ENCODE measurements at places on chromosomes 2 and 18. TPM values are rescaled to one million over a fixed set of nuclear protein-coding genes. Genes with fewer than 3 reads are reported as not detected.

- H3K36me3 ChIP-seq, result peaks cover 3% of the 10 kb centered on the region
- peak overlapping the region; percentile 55 for H3K4me3 ChIP-seq
- H3K27ac ChIP-seq, result no peak overlapping the region
- DNase-seq, result no peak
Measured at GRCh38 chr18:11752116-11752911, 63.2 kb downstream of the GNAL start.

GRCh38 chr2:37654419-37654818 is 17.0 kb downstream of the CDC42EP3 start:
- H3K4me1 ChIP-seq, result peaks cover 47% of the 10 kb centered on the region
- DNase-seq, result no peak
- H3K36me3 ChIP-seq, result no peaks in the 10 kb centered on the region

GRCh38 chr2:29245742-29246382 is 130.6 kb downstream of the CLIP4 start:
- no peaks in the 10 kb centered on the region for H3K27me3 ChIP-seq
- no peaks in the 10 kb centered on the region for H3K36me3 ChIP-seq
- H3K4me3 ChIP-seq, result no peak overlapping the region
- H3K4me1 ChIP-seq, result no peaks in the 10 kb centered on the region
- H3K27ac ChIP-seq, result no peak overlapping the region

GRCh38 chr2:43559391-43560230 is 36.2 kb downstream of the THADA start:
- H3K27ac ChIP-seq, result no peak overlapping the region
- peaks cover 72% of the 10 kb centered on the region for H3K36me3 ChIP-seq
- no peaks in the 10 kb centered on the region for H3K27me3 ChIP-seq

- H3K4me1 ChIP-seq, result peaks cover 7% of the 10 kb centered on the region
- no peak overlapping the region for H3K4me3 ChIP-seq
- peaks cover 4% of the 10 kb centered on the region for H3K36me3 ChIP-seq
- DNase-seq, result peak; percentile 21
- H3K27me3 ChIP-seq, result no peaks in the 10 kb centered on the region
Measured at GRCh38 chr2:232239951-232240681, 138.4 kb upstream of the ALPP start.

GRCh38 chr2:58339548-58340243 is 98.6 kb upstream of the FANCL start:
- no peaks in the 10 kb centered on the region for H3K4me1 ChIP-seq
- H3K27me3 ChIP-seq, result no peaks in the 10 kb centered on the region
- no peak overlapping the region for H3K27ac ChIP-seq
- H3K36me3 ChIP-seq, result no peaks in the 10 kb centered on the region

GRCh38 chr2:122100346-122100745 is 344.9 kb downstream of the TSN start:
- H3K4me3 ChIP-seq, result no peak overlapping the region
- no peaks in the 10 kb centered on the region for H3K27me3 ChIP-seq
- DNase-seq, result no peak
- no peak overlapping the region for H3K27ac ChIP-seq

- H3K4me3 ChIP-seq, result no peak overlapping the region
- no peaks in the 10 kb centered on the region for H3K36me3 ChIP-seq
- no peak for DNase-seq
- no peak overlapping the region for H3K27ac ChIP-seq
- no peaks in the 10 kb centered on the region for H3K27me3 ChIP-seq
Measured at GRCh38 chr2:58667137-58667774, 426.1 kb upstream of the FANCL start.

GRCh38 chr2:99898336-99899048 is 243.9 kb downstream of the AFF3 start:
- no peaks in the 10 kb centered on the region for H3K4me1 ChIP-seq
- no peaks in the 10 kb centered on the region for H3K27me3 ChIP-seq
- no peak for DNase-seq
- no peak overlapping the region for H3K4me3 ChIP-seq
- H3K36me3 ChIP-seq, result no peaks in the 10 kb centered on the region

- no peak overlapping the region for H3K4me3 ChIP-seq
- peaks cover 5% of the 10 kb centered on the region for H3K36me3 ChIP-seq
- H3K27me3 ChIP-seq, result no peaks in the 10 kb centered on the region
Measured at GRCh38 chr18:3008541-3008940, 4.4 kb downstream of the LPIN2 start.

- H3K36me3 ChIP-seq, result no peaks in the 10 kb centered on the region
- H3K27me3 ChIP-seq, result no peaks in the 10 kb centered on the region
Measured at GRCh38 chr2:17620841-17621240, 80.3 kb downstream of the VSNL1 start.

DNA sequence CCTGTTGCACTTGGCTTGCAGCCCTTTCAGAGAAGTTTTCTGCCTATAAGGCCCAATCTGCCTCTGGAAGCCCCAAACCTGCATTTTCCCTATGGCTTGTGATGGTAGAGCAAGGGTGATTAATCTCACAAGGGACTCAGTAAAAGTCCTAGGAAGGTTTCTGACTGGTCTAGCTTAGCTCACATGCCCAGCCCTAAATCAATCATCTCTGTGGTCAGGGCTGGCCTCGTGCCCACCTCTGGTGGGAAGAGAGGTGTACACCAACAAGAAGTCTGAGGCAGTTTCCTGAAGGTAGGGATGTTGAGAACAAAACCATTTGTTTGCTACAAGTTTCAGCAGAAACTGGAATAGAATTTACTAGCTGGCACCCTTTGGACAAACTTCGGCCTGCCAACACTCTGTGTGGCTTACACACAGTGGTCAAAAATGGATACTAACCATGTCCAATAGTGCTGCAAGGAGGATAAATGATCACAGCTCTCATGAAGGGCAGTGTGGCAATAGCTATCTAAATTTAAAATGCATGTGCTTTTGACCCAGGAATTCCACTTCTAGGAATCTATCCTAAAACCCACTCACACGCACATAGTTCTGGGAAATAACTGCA is 96.4 kb downstream of the EN1 start:
- H3K4me1 ChIP-seq, result peaks cover 7% of the 10 kb centered on the region
- H3K4me3 ChIP-seq, result no peak overlapping the region
- peaks cover 3% of the 10 kb centered on the region for H3K27me3 ChIP-seq
- H3K27ac ChIP-seq, result no peak overlapping the region
- DNase-seq, result no peak

- H3K4me3 ChIP-seq, result no peak overlapping the region
- peak; percentile 26 for DNase-seq
- no peaks in the 10 kb centered on the region for H3K27me3 ChIP-seq
- no peak overlapping the region for H3K27ac ChIP-seq
- H3K36me3 ChIP-seq, result no peaks in the 10 kb centered on the region
Measured at GRCh38 chr2:236826606-236827156, 257.1 kb downstream of the ACKR3 start.

DNA sequence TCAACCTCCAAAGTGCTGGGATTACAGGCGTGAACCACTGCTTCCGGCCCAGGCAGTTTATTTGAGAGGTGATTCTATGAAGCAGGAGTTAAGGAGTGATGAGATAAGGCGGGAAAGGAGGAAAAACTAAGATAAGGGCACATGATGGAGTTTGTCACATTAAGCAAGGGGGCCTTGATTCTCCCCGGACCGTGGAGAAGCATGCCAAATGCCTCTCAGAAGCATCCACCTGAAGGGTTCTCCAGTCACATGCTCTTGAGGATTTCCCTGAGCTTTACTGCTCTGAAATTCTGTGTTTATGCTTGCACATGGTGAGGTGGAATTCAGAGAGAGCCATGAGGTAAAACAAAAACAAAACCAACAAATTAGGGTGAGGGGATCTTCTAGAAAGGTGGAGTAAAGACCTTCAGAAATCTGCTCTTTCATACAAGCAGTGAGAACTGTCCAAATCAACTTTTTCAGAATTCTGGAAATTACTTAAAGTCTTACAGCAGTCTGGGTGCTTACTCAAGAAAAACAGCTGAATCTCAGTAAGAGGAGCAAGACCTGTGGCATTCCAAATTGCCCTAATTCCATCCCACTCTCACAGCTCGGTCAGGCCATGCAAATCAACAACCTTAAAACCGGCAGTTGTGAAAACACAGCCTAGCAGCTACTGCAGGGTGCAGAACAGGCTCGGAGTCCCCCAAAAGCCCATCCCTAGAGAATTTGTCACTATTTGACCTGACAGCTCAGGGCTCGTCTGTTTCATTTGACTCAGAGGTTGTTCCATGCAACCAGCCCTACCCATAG is 69.1 kb upstream of the CTLA4 start:
- H3K36me3 ChIP-seq, result no peaks in the 10 kb centered on the region
- DNase-seq, result no peak
- H3K27ac ChIP-seq, result no peak overlapping the region
- no peaks in the 10 kb centered on the region for H3K27me3 ChIP-seq

GRCh38 chr2:47346638-47347037 is 56.3 kb upstream of the MSH2 start:
- no peak for DNase-seq
- H3K36me3 ChIP-seq, result no peaks in the 10 kb centered on the region
- H3K4me3 ChIP-seq, result no peak overlapping the region
- H3K27ac ChIP-seq, result no peak overlapping the region
- H3K4me1 ChIP-seq, result peaks cover 16% of the 10 kb centered on the region

- H3K27me3 ChIP-seq, result no peaks in the 10 kb centered on the region
- no peaks in the 10 kb centered on the region for H3K36me3 ChIP-seq
- peaks cover 33% of the 10 kb centered on the region for H3K4me1 ChIP-seq
Measured at GRCh38 chr18:31199190-31199769, 36.6 kb upstream of the DSC1 start.

DNA sequence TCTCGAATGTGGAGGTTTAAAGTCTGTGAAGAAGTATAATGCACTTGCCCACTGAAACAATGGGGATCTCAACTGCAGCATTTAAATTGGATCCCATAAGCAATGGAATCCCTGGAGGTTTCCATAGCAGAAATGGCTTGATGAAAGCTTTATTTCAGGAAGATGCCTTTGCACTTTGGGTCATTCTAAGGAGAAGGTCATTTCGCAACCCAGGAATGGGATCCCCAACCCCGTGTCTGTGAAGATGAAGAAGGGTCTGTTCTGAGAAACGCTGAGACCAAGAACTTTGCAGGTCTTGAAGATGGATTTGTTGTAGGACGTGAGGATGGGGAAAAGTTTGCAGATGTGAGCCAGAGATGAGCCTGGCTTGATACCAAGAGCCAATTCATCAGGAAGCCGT is 1.8 kb upstream of the KCNG3 start:
- no peak overlapping the region for H3K4me3 ChIP-seq
- H3K4me1 ChIP-seq, result peaks cover 20% of the 10 kb centered on the region
- peaks cover 12% of the 10 kb centered on the region for H3K27me3 ChIP-seq

- no peak for DNase-seq
- H3K36me3 ChIP-seq, result no peaks in the 10 kb centered on the region
- no peaks in the 10 kb centered on the region for H3K4me1 ChIP-seq
- no peak overlapping the region for H3K27ac ChIP-seq
- no peak overlapping the region for H3K4me3 ChIP-seq
Measured at GRCh38 chr2:223779877-223780276, 57.5 kb downstream of the AP1S3 start.

- no peak overlapping the region for H3K27ac ChIP-seq
- no peak overlapping the region for H3K4me3 ChIP-seq
- H3K36me3 ChIP-seq, result no peaks in the 10 kb centered on the region
- no peaks in the 10 kb centered on the region for H3K27me3 ChIP-seq
Measured at GRCh38 chr2:107801498-107801897, 25.2 kb upstream of the RGPD4 start.

DNA sequence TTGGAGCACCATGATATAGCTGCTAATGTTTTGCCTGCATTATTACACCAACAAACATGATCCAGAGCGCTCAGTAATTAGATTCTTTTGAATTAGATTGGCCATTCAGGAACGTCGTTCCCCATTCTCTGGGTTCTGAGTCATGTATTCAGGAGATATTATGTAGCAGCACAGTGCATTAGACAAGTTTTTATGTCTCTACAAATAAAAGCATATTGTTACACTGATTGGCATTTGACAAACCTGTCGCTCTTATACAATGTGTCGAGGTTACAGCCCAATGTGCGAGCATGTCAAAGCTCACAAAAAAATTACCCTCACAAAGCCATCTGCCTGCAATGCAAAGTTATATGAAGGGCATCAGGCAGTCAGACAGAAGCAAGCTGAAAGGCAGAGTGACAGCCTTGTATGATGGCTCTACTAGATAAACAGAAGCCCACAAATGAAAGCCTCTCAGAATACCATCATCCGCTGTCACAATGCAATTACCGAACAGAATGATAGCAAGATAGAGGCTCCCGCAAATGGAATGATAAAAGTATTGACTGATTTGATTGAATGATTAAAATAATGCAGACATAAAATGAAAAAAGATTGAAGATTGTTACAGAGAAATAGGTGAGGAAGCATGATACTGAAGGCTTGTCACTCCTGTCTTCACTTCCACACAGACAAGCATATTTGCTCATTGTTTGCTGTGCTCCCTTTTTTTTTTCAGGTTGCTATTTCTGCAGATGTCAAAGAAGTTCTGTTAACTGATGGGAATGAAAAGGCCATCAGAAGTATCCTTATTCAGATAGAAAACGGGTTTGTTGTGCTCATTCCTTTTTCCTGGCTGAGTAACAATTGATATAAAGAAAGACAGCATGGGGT is 234.6 kb upstream of the SIX3 start:
- no peak overlapping the region for H3K4me3 ChIP-seq
- no peak overlapping the region for H3K27ac ChIP-seq
- H3K36me3 ChIP-seq, result no peaks in the 10 kb centered on the region
- no peaks in the 10 kb centered on the region for H3K4me1 ChIP-seq
- no peak for DNase-seq
- H3K27me3 ChIP-seq, result no peaks in the 10 kb centered on the region

DNA sequence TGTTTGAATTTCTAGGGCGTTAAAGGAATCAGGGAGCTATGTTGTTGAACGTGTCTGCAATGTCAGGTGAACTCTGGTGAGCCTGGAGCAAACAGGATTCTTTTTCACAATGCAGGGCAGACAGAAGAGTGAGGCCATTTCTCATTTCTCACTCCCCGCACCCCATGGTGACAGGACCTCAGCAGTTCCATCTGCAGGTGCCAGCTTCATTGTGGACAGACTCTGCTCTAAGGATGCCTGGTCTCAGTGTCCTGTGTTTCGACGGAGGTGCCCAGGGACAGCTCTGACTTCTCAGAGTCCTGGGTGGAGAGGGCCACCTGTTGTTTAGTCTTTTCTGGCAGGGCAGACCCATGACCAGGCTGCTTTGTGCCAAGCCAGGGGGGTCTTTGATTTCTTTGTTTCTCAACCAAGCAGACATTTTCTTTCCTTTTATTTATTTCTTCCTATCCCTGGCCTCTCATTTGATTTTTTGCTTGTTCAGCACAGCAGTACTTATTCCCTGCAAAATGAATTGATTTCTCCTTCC is 201.5 kb downstream of the RNF144A start:
- no peaks in the 10 kb centered on the region for H3K4me1 ChIP-seq
- no peak overlapping the region for H3K4me3 ChIP-seq
- H3K27me3 ChIP-seq, result no peaks in the 10 kb centered on the region
- no peaks in the 10 kb centered on the region for H3K36me3 ChIP-seq
- no peak overlapping the region for H3K27ac ChIP-seq

CHRND gene
- total RNA-seq, result not detected

SPRED2 gene
- total RNA-seq, result 17.8 TPM

C2orf72 gene
- 7.1 TPM for total RNA-seq

ZAP70 gene
- 5.5 TPM for total RNA-seq

DAW1 gene
- 1.1 TPM for total RNA-seq

CHN1 gene
- total RNA-seq, result 2.5 TPM

CNTNAP5 gene
- not detected for total RNA-seq

CNDP1 gene
- not detected for total RNA-seq

UGT1A9 gene
- total RNA-seq, result not detected

STAM2 gene
- 27.4 TPM for total RNA-seq

Data from suprapubic skin (tissue), 4 donors.